ENCODE measurements at places on chromosomes 12 and 14.

DNA sequence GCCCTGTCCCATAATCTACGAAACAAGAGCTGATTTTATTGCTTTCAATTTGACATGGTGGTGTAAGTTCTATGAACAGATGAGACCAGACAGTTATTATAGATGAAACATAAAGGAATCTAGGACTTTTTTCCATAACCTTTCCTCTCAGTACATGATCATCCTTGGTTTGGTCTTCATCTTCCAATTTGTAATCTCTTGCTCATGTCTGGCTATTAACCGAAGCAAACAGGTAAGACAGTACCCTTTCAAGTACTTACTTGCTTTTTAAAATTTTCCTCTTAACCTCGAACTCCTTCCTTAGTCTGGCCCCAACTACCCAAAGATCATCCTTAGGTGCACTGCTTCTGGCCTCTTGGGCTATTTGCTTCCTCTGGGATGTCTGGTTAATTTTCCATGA lies 1.2 kb downstream of the TSPAN31 start:
- no peak for DNase-seq

- DNase-seq = no peak
These were observed 1.2 kb downstream of the SLC2A13 start for GRCh38 chr12:40104461-40105264.

DNA sequence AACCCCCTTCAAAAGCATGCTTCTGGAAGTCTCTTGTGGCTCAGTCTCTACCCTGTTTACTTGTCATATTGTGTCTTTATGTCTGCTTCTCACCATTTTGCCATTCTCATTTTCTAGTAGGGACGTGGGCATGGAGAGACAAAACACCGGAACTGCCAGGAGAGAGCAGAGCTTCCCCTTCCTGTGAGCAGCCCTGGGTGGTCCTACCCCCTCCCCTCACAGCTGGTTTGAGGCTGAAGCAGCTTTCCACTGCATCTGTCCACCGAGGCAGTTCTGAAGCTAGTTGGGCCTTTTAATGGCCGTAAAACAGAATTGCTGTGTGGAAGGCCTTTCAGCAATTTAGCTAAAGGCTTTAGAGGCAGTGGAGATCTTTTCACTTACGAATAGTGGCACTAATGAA lies 77.0 kb downstream of the PELI2 start:
- DNase-seq = no peak

DNA sequence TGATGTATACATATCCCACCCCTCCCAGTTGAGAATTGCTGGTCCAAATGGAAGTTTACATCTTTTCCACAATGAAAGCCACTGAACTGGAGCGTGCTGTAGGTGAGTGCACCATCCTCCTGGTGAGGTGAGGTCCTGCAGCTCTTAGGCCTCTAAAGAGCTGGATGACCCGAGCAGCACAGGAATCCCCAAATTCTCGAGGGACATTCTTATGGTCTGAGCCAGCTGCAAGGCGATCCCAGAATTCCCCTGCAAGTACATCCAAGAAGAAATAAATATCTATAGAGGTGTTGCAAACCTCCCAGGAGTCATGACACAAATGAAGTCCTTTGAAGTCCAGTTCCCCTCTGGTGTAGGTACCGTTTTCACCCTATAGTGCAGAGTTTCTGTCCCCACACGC lies 24.0 kb downstream of the TMEM132C start:
- no peak for DNase-seq

- no peak for DNase-seq
These were observed 50.5 kb downstream of the IRF2BPL start for GRCh38 chr14:76977793-76978720.

- DNase-seq = no peak
These were observed 28.0 kb downstream of the VPS37B start for GRCh38 chr12:122867691-122868461.
